ENCODE measurements at places on chromosomes 5 and 9. TPM values are rescaled to one million over a fixed set of nuclear protein-coding genes. Genes with fewer than 3 reads are reported as not detected.

GABRB2 gene
- 144 TPM for total RNA-seq

CFAP157 gene
- not detected for total RNA-seq

ARSI gene
- 3.3 TPM for total RNA-seq

SPINK6 gene
- total RNA-seq = not detected

USP20 gene
- total RNA-seq = 53.9 TPM

MXD3 gene
- 4.2 TPM for total RNA-seq

ANKRD20A1 gene
- 35.2 TPM for total RNA-seq

OBP2B gene
- not detected for total RNA-seq

IL3 gene
- not detected for total RNA-seq

ANKRD18A gene
- 19.0 TPM for total RNA-seq

RASEF gene
- total RNA-seq = 0.59 TPM

PCDHB4 gene
- total RNA-seq = 18.2 TPM

All from dorsolateral prefrontal cortex (tissue), 122 donors.